MG63 (cell line): ENCODE measurements at places on chromosomes 16 and 17. TPM values are rescaled to one million over a fixed set of nuclear protein-coding genes. Genes with fewer than 3 reads are reported as not detected.

GRCh38 chr17:40841246-40841645, 18.8 kb upstream of the KRT10 start:
- DNase-seq, result no peak

DNA sequence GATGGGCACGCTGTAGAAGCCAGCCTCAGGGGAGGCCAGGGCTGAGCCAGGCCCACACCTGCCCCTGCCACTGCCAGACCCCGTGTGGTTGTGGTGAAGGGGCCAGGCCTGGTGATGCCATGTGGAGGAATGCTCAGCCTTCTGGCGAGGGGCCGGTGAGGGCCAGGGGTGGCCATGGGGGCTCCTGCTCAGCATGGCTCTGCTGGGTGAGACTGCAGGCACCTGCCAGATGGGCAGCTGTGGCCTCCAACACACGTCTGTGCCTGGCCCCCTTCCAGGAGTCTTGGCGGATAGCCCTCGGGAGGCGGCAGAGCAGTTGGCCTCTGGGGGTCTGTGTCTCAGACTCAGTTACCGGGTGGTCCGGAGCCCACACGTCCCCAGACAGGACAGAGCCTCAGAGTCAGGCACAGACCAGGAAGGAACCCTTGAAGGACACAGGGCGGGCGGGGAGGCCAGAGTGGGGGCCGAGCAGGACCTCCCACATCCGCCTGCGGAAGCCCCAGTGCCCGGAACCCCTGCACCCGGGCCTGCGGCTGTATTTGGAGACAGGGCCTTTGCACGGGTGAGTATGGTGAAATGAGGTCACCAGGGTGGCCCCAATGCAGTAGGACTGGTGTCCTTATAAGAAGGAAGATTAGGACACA, 22.5 kb upstream of the CHMP6 start:
- DNase-seq, result no peak

GRCh38 chr17:16422416-16422815, 7.0 kb downstream of the TRPV2 start:
- DNase-seq, result no peak

DNA sequence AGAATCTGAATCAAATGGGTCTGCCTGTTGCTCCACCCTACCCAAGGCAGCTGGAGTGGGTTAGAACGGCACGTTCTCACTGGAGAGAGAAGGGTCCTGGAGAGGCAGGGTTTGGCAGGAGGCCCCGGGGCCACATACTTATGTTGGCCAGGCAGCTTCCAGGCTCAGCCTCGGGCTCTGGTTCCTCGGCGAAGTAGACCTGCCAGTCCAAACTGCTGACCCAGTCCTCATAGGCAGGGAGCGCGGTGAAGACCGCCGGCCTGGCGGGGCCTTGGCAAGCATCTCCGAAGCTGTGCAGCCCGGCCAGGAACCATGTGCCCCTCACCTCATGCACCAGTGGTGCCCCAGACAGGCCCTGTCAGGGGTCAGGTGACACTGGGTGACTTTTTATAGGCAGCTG, 4.8 kb downstream of the PRSS53 start:
- no peak for DNase-seq

DNA sequence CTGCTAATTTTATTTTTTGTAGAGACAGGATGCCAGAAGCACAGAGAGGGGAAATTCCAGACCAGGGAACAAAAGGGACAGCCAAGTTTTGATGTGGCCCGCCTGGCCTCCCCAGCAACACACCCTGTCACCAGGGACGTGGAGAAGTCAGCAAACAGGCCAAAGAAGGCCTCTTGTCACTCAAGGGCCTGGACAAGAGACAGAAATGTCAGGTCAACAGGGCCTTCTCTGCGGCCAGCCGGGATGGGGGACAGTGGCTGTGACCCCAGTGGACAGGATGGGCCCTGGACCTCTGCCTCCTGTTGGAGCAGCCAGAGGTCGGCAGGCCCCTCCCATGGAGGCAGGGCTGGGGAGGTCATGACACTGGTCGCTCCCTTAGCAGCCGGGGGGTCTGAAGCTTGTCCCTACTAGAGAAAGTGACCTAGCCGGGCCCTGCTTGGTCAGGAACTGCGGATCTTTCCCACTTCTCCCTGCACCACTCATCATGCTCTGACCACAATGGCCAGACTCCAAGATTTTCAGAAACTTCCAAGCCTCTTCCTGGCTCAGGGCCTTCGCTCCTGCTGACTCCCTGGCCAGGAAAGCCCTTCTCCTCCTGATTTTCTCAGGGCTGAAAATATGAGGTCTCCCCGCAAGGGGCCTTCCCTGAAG, 9.2 kb upstream of the TVP23A start:
- DNase-seq, result peak; percentile 92

DNA sequence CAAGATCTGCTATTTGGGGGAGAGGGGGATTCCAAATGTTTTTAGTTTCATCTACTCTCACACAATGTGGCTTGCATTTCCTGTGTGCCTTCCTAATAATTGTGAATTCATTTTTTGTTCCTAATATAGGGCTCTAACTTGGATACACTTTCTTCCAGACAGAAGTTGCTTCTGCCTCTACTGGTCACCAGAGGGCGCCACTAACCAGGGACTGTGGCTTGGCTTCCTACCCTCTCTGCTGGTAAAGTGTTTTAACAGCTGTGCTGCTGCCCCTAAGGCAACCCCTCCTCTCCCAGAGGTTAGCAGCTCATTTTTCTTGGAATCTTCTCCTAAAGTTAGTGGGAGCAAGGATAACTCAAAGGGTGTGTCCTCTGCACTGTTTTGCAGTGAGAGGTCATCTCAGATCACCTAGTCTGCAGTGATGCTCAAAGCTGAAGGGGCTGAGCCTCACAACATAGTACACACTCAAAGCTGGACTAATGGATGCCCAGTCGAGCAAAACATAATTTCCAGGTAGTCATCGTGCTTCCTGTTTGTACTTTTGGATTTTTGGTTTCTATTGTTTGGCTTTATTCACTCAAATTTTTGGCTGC, 5.0 kb upstream of the PRSS54 start:
- peak; percentile 24 for DNase-seq

DNA sequence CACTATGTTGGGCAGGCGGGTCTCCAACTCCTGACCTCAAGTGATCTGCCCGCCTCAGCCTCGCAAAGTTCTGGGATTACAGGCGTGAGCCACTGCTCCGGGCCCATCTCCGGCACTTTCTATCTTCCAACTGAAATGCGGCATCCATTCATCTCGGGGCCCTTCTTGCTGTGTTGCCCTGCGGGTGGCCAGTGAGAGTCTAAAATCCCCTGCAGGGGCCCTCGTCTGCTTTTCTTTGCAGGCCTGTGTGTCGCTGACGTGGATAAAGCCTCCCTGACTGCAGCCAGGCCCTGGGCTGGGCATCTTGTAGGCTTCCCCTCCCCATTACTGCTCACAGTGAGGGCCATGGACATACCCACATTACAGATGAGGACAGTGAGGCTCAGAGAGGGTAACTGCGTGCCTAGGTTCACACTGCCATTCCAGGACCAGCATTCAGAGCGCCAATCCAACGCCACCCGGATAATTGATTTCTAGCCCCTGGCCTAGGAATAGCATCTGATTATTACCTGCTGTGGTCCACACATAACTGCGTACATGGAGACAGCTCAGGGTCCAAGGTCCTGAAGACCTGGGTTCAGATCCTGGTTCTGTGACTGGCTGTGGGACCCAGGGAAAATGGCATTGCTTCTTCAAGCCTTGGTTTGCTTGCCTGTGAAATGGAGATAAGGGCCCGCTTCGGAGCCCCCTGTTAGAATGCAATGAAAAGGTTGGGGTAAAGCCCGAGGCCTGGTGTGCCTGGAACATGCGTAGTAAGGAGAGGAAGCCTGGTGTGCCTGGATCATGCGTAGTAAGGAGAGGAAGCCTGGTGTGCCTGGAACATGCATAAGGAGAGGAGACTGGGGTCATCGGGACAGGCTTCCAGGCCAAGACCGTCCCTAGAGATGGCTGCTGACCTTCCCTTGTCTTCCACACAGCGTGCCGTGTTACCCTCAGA, 25.0 kb downstream of the CRISPLD2 start:
- DNase-seq, result no peak

- DNase-seq, result no peak
These were observed 3.7 kb downstream of the TNS4 start for GRCh38 chr17:40497695-40498094.

BRIP1 gene
- 5.5 and 11.7 TPM in 2 replicates for total RNA-seq

SEPTIN1 gene
- not detected in 2 replicates for total RNA-seq
